Left kidney (tissue), 8 donors: ENCODE measurements at places on chromosomes 7 and 10. TPM values are rescaled to one million over a fixed set of nuclear protein-coding genes. Genes with fewer than 3 reads are reported as not detected.

Gene TMEM26
- polyA plus RNA-seq = 9.0 TPM

DNA sequence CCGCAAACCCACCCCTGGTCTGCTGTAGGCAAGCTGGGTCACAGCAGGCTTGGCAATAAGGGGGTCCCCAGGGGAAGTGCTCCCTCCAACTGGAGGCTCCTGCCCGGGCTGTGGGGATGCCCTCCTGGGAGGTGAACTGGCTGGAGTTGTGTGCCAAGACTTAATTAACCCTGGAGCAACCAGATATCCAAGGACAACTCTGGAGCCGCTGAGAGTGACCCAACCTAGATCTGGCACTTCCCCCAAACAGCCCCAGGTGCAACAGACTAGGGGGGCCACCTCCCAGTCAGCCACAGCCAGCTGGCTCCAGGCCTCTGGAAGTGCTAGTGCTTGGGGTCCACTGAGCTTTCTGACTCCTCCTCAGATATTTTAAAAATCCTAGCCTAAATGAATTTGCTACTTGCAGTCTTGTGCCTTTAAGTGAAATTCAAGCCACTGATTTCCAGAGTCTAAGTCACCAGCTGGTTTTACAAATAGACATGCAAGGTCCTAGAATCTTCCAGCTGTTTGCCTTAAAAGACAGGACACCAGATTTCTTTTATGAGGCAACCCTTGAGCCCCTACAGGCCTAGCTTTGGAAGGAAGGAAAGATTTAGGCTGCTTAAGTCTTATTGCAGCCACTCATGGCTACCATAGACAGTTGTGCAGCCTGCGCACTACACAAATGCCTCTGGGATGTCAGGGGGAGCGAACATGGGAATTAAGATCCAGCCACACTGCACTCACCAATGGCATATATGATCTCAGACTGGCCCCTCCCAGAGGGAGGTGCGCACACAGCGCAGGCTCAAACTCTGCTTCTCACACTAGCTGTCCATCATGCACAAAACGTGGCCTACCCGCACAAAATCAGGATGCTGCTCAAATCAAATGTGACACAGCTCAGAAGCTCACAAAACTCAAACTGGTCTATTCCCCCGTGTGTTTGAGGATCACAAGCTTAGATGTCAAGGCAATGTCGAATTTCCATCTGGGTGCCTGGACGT lies 42.6 kb upstream of the MYL10 start:
- no peak for DNase-seq

DNA sequence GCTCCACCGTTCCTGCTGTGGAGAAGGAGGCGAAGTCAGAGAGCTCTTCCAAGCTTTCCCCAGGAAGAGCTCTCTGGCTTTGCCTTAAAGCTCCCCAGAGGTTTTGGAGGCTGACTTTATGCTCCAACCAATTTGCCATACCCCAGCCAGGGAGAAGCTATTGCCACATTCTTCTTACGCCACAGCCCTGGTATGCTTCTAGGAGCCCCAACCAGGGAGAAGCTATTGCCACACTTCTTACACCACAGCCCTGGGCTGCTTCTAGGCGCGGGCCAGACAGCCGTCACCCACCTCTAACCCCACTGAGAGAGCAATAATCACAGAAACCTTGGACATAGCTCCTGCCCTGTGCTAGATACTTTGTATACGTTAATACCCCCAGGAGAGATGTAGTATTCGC lies 951 bp downstream of the ELOVL3 start:
- DNase-seq = no peak

GRCh38 chr10:102621443-102622325 lies 22.6 kb upstream of the TRIM8 start:
- no peak for DNase-seq

DNA sequence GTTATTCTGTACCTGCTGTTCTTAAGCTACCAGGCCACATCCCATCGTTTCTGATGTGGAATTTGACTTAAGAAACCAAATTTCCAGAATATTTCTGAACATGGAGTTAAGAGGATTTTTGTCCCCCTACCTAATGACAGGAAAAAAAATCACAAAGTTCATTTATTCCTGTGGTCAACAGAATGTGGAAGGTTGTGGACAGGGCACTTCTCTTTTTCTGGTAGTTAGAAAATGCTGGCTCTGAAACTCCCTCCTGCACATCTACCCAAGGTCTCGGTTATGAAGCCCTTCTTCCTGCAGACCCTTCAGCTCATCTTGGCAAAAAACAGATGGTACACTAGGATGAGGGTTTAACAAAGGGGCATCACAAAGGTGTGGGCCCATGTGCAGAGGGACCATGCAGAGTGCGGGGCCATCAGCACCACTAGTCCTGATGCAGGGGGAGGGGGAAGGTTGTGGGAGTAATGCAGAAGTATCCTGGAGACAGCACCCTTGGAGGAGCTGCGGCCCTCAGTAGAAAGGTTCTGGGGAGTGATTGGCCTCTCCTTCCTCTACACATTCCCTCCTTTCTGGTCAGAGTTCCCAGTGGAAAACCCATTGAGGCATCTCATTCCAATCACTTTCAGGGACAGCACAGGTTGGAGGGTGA lies 9.8 kb downstream of the ALOX5 start:
- no peak for DNase-seq

DNA sequence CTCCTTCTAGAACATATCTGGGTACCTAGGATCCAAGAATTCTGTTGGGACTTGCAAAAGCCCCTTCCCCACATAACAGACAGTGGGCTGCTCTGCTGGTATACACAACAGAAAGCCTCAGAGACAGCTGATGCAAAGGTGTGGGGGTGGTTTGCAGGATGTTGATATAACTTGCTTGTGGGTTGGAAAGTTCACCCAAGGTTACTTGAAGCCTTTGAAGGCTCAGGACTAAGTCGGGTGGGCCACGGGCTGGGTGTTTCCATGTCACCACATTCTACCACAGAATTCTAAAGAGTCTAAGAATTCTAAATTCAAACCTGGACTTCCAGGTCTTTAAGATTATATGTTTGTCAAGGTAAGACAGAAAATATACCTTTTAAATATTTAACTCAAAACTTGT lies 7.4 kb upstream of the NRCAM start:
- no peak for DNase-seq
